Stimulated activated CD8-positive, alpha-beta memory T cell treated with anti-CD3 and anti-CD28 coated beads, Interleukin-12 subunit alpha, Interleukin-12 subunit beta, amount 100 ng/mL, for 4 hours (primary cell): ENCODE measurements at places on chromosomes 5 and 9.

DNA sequence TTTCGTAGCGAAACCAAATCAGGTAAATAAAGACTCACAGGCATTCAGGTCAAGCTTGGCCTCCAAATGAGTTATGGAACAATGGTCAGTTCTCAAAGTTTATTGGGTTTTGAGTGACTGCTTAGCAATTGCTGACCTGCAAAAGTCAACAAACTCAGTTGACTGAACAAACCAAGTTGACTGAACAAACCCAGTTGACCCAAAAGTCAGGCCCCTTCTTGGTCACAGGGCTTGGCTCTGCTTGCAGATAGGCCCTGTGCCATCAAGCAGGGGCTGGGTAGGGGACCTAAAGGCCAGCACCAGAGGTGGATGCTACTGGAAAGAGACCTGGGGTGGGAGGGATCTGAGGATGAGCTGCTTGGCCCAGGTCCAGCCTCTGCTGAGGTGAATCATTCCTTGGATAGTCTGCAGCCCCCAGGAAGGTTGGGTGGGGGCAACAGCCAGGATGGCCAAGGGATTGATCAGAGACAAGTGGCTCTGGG lies 64.6 kb downstream of the GADD45G start:
- no peak for DNase-seq

- no peak for DNase-seq
Measured at GRCh38 chr9:136695955-136696354, 8.7 kb upstream of the AGPAT2 start.

DNA sequence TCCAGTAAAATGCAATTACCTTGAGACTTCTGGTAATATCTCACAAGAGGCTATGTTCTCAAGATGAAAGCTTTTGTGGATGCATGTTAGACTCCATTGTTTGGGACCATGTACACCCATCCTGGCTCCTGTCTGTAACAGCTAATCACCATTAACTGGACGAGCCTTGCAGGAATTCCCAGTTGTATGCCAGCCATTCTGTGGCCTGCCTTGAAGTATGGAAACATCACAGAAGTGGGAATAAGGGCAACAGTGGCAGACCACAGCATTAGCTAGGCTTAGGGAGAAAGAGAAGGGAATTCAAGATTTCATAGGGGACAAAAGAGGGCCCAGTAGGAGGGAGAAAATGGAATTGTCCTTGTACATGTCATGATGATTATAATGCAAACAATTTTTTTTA lies 79.0 kb downstream of the RORB start:
- no peak for DNase-seq

- no peak for DNase-seq
Measured at GRCh38 chr9:99213197-99213596, 8.5 kb downstream of the ALG2 start.
